GM12892 (cell line): ENCODE measurements at places on chromosomes 16 and 17.
A peak's percentile ranks its signal among the peaks of the same experiment; 100 is the strongest.

- DNase-seq: no peak
Measured at GRCh38 chr17:56177361-56177760, 24.1 kb downstream of the ANKFN1 start.

- DNase-seq: no peak
Measured at GRCh38 chr17:78798695-78799559, 16.9 kb upstream of the CYTH1 start.

DNA sequence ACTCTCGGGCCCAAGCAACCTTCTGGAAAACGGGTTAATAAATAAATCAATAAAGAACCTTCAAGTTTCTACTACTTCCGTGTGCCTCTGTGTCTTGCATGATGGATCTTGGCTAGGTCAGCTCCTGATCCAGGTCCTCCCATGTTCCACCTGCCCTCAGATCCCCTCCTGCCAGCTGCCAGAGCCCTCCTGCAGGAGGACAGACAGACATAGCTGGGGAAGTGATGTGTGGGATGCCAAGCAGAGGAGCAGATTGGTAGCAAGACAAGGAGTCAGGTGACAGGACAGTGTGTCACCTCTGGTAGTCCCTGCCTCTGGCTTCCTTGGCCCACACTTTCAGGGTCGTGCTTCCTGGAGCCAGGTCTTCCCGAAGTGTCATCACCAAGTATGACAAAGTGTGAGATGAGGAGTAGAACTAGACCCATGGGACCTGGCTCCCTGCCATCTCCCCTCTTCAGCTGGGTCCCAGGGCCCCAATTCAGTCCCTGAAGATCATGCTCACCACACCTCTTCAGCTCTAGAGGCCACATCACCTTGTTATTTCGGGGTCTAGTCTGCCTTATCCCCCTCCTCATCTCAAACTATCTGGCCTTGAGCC is 1.0 kb upstream of the EPN3 start:
- DNase-seq: no peak

DNA sequence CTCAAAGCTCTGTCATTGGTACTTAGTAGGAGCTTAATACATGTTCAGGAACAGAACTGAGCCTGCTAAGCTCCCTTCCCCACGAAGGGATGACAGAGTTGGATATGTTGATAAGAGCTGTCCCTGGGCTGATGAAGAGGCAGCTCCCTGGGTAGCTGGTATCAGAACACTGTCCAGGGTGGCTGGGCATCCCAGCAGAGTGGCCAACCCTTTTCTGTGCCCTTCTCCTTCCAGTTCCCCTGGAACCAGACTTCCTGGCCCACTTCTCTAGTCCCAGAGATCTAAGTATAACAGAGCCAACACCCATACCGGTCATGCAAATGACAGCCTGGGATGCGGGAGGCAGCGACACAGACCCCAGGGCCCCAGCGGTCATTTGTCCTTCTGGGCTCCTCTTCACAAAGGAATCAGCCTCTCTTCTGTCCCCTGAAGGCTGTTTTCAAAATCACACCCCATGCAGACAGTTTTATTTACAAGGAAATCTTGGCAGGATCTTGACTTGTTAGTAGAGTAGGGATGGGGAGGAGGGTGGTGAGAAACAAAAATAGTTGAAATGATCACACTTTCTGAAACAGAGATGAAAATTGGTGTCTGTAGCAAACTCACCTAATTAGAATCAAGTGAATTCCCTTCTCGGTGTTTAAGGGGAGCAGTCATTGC is 1.4 kb upstream of the RHBDL3 start:
- DNase-seq: no peak

GRCh38 chr17:56085576-56086267 is 67.6 kb upstream of the ANKFN1 start:
- no peak for DNase-seq

DNA sequence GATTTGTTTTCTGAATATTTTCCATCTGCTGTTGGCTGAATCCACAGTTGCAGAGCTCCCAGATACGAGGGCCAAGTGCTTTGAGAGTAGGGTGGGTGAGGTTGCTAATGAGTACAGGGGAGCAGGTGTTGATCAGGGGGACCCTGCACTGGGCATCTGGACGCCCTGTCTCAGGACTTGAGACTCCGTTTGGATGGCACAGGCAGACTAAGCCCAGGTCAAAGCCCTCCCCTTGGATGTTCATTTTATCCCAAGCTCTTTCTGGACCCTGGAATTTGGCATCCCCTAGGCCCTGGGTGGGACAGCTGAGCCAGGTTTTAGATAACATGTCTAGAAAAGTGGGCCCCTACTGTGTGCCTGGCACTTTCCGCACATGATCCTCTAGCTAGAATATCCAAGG is 12.1 kb downstream of the USP6 start:
- no peak for DNase-seq

- no peak for DNase-seq
Measured at GRCh38 chr16:2734844-2735515, 15.0 kb upstream of the PRSS27 start.

DNA sequence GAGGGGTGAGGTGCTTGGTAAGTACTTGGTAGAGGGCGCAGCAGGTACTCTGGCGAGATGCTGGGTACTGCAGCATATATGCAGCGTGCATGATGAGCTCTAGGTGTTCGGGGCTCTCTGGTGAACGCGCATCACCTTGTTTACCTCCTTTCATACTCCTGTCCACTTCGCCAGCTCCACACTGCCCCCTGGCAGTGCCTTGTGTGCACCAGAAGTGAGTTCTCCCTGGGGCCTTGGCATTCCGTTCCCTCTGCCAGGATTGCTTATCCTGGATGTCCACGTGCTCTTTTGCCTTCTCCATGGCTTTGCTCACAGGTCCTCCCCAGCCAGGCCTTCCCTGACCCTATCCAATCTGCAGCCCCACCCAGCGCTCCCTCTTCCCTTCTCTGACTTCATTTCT is 154.2 kb downstream of the MRM1 start:
- no peak for DNase-seq

DNA sequence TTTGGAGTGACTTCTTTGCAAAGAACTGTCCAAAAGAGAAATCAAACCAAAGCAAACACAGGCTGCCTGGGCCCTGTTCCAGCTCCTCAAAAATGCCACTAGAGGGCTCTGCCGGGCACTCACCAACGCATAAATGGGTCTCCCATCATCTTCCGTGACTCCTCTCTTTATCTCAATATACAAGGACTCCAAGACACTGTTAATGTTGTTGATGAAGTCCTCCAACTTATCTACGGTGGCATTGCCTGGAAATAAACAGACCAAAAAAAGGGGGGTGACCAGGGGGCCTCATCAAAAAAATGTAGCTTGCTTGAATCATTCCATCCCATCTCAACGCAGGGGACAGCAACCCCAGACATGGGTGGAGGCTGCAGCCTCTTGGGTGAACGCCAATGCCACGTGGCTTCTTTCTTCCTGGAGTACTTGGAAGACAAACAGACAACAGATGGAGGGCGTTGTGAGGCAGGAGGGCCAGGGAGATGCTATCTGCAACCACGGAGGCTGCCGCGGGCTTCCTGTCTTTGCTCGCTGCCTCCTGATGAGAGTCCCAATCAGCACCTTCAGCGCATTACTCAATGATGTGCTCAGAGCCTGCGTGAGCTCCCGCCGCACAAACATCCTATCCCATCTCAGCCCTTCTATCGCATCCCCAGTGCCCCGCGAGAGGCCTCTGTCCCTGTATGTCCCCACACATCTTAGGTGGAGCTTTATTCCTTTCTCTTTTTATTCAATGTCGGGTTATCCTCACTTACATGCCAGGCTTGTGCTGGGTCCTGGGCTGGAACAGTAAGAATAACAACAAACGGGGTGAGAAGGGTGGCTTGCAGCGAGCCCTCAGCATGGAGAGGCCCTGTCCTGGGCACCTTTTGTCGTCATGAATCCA is 32.0 kb downstream of the KDM8 start:
- DNase-seq: no peak

- no peak for DNase-seq
Measured at GRCh38 chr17:20266806-20267458, 200.4 kb downstream of the LGALS9B start.

GRCh38 chr16:24645739-24646645 is 83.5 kb upstream of the TNRC6A start:
- no peak for DNase-seq

DNA sequence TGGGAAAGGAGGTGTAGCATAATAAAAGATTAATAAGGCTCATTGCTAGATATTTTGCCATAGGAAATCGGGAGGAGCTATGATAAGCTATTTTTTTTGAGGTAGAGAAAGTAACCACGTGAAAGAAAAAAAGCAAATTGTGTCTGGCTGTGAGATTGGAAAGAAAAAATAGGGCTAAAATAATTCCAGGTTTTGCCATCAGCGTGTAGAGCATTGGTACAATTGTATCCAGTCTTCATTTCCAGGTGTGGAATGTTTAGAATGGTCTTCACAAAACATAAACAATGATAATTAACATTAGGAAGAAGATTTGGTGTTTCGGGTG is 1.1 kb downstream of the TANC2 start:
- DNase-seq: no peak

DNA sequence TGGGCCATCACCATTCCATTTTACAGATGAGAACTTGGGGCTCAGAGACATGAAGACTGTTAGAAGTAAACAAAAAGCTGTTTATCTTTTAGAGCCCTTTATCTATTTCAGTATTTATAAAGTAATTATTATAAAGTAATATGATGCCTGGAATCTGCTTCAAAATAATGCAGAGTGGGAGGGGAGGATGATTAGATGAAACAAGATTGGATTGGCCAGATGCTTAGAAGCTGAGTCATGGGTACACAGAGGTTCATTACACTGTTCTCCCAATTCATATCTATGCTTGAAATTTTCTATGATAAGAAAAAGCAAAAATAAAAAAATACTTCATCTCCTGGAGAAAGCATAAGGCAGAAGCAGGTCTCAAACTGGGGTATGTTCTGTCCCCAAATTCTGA is 29.4 kb downstream of the TOM1L2 start:
- DNase-seq: no peak

GRCh38 chr16:842711-843560 is 42.4 kb upstream of the GNG13 start:
- no peak for DNase-seq

- no peak for DNase-seq
Measured at GRCh38 chr17:388087-388486, 35.5 kb upstream of the RPH3AL start.

- peak; percentile 52 for DNase-seq
Measured at GRCh38 chr17:48427598-48427997, 2.4 kb downstream of the SKAP1 start.

DNA sequence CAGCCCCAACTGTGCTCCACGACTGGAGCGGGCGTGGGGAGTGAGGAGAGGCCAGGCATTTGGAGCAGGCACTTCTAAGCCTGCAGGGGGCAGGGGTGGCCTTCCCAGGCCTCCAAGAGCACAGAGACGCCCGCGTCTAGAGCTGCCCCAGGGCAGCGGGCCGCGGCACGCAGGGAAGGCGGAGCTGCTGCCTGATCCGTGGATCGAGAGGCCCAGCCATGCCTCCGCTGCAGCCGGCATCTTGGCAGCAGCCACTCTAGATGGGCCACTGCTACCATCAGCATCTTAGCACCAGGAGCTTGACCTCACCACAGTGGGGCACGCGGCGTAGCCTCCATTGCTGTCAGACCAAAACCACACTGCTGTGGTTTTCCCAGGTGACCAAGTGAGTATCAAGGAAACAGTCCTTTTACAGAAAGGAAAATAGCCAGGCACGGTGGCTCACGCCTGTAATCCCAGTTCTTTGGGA is 20.4 kb upstream of the WDR45B start:
- peak; percentile 70 for DNase-seq

DNA sequence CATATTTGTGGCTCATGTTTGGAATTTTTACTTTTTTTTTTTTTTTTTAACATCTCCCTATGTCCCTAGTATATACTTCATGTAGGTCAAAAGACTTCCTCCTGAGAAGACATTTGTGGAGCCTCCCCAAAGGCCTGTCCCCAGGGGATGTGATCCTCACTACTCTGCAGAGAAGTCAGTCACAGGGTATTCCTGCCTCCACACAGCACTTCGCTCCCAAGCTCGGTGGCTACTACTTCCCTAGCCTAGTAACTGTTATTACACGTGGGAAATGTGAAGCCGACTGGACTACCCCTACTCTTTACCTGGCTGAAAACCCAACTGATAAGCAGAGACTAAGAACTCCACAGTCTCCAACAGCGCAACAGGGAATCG is 116.8 kb downstream of the HIC1 start:
- DNase-seq: no peak

DNA sequence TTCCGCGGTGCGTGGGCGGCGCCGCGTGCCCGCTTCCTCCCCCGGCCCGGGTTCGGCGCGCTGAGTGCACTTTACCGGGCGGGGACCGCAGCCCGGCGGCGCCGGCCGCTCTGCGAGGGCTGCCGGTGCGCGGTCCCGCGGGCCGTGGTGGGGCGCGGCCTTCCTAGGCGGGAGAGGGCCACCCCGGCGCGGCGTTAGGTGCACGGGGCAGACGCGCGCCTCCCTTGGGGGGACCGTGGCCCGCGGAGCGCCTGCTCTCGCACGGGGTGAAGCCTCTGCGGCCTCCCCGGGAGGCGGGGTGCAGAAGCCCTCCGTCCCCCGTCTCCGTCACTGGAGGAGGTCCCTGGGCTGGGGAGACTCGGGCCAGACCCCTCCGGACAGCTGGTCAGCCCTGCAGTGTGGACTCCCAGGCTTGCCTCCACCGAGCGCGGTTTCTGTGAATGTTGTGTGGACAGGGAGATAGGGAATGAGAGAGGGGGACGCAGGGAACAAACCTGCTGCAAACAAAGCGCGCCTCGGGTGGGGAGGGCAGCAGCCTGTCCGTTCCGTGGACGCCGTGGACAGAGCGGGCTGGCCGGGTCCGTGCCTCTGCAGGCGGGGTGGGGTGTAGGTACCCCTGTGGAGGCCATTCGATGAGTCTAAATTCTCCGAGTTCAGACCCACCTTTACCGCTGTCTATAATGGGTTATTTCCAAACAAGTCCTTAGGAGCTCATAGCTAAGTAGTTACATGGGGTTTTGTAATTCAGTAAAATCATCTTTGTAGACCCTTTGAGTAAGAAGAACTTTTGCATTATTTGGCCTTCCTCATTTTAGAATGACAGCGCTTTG is 721 bp downstream of the TBCD start:
- DNase-seq: peak; percentile 59

DNA sequence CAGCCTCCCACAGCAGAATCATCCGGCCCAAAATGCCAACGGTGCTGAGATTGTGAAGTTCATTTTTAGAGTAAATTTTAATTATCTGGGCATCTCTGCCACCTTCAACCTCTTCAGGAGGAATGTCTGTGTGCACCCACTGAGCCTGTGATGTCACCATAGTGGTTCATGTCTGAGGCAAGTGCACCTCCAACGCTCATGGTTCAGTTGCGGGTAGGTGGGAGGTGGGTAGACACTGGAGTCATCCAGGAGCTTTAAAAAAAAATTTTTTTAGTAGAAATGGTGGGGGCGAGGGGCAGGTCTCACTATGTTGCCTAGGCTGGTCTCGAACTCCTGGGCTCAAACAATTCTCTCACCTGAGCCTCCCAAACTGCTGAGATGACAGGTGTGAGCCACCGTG is 1.9 kb downstream of the FLYWCH1 start:
- DNase-seq: no peak
